Activated T-helper 1 cell treated with Interleukin-2 at 50 U/mL for 16 hours (primary cell): ENCODE measurements at places on chromosomes 16 and 17.

DNA sequence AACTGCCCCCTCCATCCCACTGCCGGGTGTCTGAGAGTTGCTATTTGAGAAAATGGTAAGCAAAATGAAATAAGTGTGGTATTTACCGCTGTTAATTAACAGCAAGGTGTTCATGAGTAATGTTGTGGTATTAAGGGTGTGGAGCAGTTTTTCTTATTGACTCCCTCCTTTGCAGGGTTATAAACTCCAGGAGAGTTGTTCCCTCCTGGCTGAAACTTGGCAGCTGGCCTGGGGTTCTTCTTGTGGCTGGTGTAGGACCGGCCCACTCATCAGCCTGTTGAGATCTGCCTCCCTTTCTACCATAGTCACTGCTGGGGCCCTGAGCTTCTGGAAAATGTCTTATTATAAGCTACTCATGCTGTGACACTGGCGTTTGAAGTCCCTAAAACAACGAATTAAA, 128.6 kb downstream of the SOX9 start:
- DNase-seq, result no peak

GRCh38 chr16:65453646-65454045, 331.8 kb upstream of the CDH11 start:
- DNase-seq, result no peak

DNA sequence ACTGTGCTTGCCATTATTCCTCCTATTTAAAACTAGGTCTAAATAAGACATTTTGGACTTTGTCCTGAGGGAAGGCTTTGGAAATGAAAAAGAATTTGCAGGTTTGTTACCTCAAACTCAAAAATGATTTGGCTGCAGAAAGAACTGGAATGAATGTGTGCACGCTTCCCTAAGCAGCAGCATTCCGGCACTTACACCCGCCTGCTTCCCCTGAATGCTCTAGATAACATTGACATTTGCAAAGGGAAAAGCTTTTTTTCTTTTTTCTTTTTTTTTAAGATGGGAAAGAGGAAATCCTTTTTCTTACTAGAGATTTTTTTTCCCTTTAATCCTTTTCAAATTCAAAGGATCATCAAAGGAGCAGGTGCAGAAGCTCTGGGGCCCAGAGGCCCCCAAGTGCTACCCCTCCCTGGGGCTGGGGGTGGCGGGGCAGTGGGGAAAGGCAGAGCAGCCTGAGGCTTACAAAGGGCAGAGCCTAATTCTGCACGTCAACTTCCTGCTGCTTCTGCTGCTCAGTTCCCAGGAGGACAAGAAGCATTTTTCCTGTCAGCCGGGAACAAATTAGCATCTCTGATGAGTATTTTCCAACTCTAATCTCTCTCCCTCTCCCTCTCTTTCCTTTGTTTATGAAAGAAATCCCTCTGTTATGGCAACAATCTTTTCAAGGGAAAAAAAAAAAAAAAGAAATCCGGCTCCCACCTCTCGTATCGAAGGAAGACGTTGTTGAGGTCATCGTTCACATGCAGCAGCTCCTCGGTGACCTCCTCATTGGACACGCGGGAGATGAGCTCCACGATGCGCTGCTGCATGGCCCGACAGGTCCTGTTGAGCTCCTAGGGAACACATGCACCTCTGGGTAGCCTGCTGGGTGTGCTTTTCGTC, 32.1 kb upstream of the SREBF1 start:
- DNase-seq, result no peak

DNA sequence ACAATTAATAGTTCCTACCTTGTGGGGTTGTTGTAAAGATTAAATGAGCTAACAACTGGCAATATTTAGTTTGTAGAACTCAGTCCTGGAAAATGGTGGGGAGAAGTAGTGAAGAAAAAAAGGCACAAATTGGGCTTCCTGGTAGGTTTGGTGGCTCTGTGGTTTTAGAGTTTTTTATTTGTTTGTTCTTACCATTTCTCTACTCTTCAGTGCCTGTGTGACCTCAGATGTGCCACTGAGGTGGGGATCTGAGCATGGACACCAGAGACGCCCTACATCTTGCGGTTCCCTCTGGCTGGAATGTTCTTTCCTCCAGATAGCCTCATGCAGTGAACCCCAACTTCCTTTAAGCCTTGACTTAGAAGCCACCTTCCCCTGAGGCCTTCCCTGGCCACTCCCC, 7.7 kb downstream of the ZBTB4 start:
- no peak for DNase-seq

GRCh38 chr17:48746916-48747444, 18.4 kb upstream of the HOXB13 start:
- DNase-seq, result no peak

GRCh38 chr17:32566303-32566702, 79.5 kb downstream of the CDK5R1 start:
- no peak for DNase-seq

DNA sequence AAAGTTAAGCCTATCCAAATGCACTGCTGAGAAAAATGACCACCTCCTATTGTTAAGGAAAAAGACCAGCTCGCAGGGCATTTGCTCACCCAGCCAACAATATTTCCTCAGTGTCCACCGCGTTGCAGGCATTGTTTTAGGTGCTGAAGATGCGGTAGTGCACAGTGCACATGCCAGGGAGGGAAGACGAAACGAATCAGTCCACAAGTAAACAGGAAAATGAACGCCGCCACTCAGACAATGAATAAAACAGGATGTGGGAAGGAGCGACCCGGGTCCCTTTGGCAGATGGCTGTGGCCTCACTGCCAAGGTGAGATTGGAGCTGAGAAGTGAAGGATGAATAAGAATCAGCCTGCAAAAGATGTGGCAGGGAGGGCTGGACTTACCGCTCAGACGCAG, 249.2 kb downstream of the FOXL1 start:
- DNase-seq, result no peak

DNA sequence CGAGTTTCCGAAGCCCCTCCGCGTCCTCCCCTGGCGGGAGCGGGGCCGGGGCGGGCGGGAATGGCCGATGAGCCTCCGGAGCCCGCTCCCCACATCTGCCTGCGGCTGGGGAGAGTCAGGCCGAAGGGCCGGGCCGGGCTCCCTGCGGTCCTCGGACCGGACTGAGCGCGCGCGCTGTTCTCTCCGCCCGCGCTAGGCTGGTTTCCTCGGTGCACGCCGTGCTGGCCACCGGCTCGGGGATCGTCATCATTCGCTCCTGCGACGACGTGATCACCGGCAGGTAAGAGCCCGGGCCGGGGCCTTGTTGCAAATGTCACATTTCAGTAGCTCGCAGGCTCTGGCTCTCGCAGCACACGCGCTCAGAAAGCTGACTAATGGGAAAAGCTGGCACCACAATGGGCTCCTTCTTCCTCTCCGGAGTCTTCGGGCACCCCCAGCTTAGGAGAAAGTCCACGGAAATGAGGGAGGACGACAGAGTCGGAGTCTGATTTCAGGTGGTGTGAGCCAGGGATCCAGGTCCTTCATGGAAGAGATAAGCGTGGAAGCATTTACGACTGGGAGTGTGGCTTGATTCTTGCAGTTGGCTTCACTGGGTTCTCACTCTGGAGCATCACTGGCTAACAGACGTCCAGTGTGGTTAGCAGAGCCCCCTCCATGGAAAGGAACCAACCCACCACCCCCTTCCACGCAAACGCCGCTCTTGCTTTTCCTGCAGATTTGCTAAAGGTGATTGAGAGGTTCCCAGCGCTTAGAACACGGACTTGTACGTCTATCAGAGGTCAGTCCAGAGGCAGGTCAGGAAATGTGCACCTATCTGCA, 715 bp downstream of the TLCD3A start:
- DNase-seq, result no peak

- no peak for DNase-seq
Observed at GRCh38 chr16:84396537-84397008, 28.2 kb downstream of the ATP2C2 start.

DNA sequence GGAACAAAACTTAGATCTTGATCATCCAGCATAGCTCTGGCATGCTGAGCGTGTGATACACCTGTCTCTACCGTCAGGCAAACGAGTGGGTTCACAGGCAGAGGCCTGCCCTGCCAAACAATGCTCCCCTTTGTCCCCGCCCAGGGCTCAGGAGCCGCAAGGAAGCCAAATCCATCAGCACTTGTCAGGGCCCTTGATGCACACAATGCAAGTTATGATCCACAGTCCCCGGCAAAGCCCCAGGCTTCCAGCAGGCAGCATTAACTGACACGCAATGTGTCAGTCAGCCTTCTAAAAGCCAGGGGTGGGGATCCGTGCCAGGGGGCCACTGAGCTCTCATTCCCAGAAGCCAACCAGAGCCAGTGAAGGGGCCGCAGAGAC, 460.9 kb downstream of the SLC39A11 start:
- DNase-seq, result no peak

- DNase-seq, result no peak
Observed at GRCh38 chr16:23863511-23864422, 28.0 kb downstream of the PRKCB start.

GRCh38 chr17:83103200-83103942, 24.0 kb downstream of the METRNL start:
- no peak for DNase-seq

- no peak for DNase-seq
Observed at GRCh38 chr17:40510328-40510648, 8.9 kb upstream of the TNS4 start.

DNA sequence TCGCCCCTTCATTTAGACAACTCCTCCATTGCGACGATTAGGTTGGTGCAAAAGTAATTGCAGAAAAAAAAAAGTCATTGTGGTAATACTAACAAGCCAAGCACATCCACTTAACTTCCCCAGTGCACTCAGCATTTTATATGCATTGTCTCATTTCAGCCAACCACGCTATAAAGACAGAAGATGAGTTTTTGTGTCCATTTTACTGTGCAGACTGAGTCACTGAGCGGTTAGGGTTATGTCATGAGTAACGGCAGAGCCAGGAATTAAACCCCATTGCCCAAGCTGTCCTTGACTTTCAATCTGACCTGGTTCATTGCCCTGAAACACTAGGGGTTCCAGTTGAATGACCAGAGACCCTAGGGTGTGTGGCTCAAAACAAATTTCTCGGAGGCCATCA, 218.7 kb downstream of the XYLT1 start:
- no peak for DNase-seq

DNA sequence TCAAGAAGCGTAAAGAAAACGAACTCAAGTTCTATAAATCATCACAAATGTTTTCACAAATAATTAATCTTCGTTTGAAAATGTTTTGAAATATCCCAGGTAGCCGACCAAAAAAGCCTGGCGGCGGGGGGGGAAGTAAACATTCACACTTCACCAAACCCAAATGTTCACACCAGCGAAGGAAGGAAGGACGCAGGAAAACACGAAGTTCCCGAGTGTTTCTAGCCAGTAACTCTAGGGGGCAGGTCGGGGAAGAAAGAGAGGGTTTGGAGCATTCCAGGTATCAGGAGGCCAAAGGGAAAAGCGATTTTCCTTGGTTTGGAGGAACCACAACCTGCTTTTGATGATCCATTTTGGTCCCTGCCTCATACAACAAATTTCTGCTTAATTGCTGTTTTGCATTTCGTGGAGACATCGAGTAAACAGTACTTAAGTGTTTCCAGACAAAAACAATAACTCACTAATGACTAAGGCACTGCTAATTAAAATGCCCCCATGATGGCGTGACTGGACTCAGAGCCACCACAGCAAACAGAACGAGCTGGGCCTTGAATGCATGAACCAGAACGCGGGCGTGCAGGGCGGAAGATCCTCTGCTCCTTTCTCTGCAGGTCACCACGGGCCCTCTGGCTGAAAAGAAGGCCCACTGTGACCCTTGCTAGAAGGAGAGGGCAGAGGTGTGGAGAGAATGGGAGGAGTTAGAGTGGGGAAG, 16.6 kb downstream of the ZFHX3 start:
- DNase-seq, result no peak

GRCh38 chr16:21336231-21336630, 58.1 kb upstream of the CRYM start:
- no peak for DNase-seq

DNA sequence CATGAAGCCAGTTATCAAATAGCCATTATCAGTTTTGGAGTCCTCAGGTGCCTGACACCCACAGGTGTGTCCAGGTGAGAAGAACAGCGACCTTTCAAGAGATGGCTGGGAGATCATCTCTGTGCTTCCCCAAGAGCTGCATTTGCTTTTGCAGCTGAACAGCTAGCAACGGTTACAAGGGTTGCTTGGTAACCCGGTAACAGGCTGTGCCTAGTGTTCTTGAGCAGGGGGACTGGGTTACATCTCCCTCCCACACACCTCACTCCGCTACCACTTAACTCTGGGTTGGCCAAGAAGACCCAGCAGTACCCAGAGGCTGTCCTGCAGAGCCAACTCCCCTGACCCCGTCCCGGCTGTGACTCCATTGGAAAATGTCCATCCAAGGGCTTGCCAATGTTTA, 147.0 kb downstream of the SLC39A11 start:
- no peak for DNase-seq

GRCh38 chr16:71287911-71288310, 1.3 kb downstream of the CMTR2 start:
- no peak for DNase-seq

DNA sequence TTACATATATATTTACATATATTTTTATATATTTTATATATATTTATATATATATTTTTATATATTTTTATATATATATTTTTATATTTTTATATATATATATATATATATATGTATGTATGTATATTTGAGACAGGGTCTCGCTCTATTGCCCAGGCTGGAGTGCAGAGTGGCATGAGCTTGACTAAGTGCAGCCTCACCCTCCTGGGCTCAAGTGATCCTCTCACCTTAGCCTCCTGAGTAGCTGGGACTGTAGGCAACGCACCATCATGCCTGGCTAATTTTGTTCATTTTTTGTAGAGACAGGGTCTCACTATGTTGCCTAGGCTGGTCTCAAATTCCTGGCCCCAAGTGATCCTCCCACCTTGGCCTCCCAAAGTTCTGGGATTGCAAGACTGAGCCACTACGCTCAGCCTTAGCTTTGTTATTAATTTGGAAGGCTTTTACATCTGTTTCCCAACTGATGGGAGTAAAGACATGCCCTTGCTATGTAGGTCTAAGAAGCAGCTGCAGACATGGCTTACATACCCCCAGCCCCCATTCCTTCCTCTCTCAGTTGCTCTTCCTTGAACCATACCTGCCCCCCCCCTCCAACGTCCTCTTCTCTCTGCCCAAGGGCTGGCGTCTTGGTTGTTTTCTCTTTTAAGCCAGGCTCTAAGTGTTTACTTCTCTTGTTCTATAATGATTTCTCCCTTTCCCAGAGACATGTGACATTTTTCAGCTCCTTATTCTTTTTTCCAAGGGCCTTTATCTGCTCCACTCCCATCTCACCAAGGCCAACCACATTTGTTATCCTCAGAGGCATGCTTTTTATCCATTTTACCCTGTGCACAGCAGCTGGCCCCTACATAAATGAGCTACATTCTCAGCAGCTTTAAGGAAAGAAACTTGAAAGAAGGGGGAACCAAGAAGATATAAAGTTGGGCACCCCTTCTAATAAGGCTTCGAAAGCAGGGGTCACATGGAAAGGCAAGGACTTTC, 64.2 kb upstream of the ATF7IP2 start:
- DNase-seq, result no peak

DNA sequence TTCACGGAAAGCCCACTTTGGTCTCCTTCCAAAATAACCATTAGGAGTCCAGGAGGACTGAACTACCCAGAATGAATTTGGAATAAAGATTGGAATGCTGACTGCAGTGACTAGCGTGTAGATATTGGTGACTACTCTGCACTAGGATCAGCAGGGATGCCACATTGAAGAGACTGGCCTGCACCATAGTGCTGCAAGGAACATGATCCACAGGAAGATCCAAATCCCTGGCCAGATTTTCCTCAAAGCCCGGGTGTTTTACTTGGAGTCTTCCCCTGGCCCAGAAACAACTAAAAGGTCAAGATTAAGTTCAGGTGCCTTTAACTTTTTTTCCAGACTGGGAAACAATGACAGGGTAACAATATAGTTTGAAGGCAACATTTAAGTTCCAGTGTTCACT, 870.4 kb downstream of the CDH8 start:
- no peak for DNase-seq
